ENCODE measurements at places on chromosomes 13 and 19.
A peak's percentile ranks its signal among the peaks of the same experiment; 100 is the strongest.

DNA sequence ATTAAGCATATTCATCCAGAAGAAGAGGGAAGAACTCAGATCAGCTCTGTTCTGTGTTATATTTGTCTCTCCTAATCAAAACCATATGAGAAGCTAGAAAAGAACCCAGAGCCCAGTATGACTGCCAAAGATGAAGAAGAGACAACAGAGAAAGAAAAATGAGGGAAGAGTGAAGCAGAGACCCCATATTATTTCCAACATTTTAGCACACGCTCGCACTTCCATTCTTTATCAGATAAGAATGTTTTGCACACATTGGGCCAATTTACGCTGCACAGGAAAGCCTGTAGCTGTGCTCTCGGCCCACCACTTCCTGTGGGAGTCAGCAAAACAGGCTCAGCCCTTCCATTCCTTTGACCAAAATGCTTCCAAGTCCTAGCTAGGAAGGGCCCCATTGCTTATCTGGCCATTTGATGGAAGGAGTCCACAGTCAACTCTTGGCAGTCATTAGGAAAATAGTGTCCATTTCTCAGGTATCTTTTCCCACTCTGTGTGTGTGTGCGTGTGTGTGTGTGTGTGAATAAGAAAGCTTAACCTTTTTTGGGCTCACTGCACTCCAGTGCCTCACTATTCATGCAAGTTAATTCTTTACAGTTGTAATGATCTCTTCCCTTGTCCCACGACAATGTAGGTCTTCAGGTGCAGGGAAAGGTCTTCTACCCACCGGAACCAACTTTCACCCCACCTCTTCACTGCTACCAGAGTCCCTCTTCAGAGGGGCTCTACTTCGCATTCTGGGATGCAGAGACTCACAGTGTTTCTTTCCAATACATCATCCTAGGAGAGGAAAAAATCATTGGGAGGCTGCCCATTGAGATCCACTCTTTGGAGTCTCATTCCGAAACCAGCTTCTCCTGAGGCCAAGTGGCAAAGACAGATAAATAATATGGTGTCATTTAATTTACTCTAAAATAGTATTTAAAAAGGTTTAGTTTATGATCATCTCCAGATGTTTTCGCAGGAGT lies 237.5 kb downstream of the COG6 start:
- DNase-seq, result no peak

DNA sequence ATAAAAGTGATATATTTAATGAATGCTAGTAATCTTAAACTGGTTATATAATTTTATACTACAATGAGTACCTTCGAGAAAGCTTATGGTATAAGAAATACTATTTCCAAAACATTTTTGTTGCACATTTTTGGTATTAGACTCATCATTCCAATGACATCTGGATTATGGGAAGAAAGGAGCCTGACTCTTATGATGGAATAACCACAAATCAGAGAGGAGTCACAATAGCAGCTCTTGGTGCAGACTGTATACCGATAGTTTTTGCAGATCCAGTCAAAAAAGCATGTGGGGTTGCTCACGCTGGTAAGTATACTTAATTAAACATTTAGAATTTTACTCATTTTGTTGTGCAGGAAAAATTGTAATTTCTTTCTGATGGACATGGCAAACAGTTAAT lies 3.9 kb downstream of the LACC1 start:
- DNase-seq, result no peak

GRCh38 chr19:32442650-32443049 lies 37.1 kb downstream of the DPY19L3 start:
- DNase-seq, result no peak

DNA sequence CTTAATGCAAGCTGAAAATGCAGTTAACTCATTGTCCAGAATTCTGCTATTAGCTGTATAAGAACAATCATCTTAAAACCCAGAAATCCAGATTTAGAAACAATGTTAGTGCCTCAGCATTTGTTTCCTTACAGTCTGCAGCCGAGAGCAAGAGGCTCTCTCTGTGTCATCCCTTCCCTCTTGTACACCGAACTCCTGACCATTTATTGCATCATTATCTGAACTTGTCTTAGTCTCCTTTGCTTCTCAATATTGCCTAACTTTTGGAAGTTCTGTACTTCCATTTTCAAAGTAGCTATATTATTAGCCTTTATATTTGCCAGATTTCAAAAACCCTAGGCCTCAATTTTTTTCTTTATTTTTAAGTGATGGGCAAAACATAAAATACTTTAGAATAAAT lies 27.1 kb downstream of the RNASEH2B start:
- DNase-seq, result no peak

DNA sequence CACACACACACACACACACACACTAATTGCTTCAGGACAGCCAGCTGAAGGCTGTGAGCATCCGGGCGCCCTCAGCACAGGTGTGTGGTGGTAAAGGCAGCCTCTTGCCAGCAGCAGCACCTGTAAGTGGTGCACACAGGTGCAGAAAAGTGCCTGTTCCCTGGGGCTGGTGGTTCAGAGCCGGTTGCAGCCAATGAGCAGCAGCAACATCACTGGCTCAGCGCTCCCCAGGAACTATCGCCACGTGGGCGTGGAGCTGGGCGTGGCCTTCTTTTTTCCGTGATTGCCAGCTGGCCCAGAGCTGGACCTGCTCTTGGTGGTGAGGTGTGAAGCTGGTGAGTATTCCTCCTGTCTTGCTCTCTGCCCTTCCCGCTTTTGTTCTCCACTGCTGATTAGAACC lies at the start of gene NLRP5:
NLRP5 (plus strand) TSS at position 289 of the 400 bp plus-strand sequence.
- DNase-seq, result no peak

DNA sequence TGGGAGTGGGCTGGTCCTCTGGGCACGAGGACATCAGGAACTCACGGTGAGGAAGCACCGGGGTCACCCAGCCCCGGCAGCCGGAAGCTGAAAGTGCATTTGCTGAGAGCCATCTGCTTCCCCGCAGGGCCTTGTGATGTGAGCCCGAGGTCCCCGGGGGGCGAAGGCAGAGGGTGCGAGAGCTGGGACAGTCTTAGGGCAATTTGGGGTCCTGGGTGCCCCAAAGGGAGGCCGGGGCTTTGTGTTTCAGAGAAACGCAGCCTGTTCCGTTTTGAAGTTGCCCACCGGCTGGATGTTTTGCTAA lies 4.8 kb downstream of the F2RL3 start:
- no peak for DNase-seq

GRCh38 chr13:98097749-98098148 lies 45.1 kb upstream of the FARP1 start:
- DNase-seq, result no peak

- peak; percentile 50 for DNase-seq
These were observed 276.4 kb downstream of the KLF5 start for GRCh38 chr13:73335210-73335609.
